Smooth muscle cell of the pulmonary artery (primary cell): ENCODE measurements at places on chromosomes 2 and 18. TPM values are rescaled to one million over a fixed set of nuclear protein-coding genes. Genes with fewer than 3 reads are reported as not detected.

Gene MBD1
- 56.7 and 65.5 TPM in 2 replicates for total RNA-seq

Gene MOGAT1
- total RNA-seq: not detected in 2 replicates

Gene ZSWIM2
- total RNA-seq: 0.07 and 0.10 TPM in 2 replicates

Gene GPR39
- 3.3 and 6.4 TPM in 2 replicates for total RNA-seq

Gene RGPD4
- total RNA-seq: under 0.01 TPM in 1 of 2 replicates, not detected in the other

Gene IL18RAP
- 0.07 TPM in 1 of 2 replicates, not detected in the other for total RNA-seq

Gene STON1
- total RNA-seq: 24.5 and 35.6 TPM in 2 replicates

Gene FSIP2
- 0.03 and 0.13 TPM in 2 replicates for total RNA-seq

Gene APLF
- total RNA-seq: 3.5 and 5.6 TPM in 2 replicates

Gene FLACC1
- 1.3 and 2.5 TPM in 2 replicates for total RNA-seq

Gene STAT4
- 0.56 and 5.4 TPM in 2 replicates for total RNA-seq

Gene CD226
- total RNA-seq: 0.46 and 0.69 TPM in 2 replicates

Gene ALK
- 0.07 TPM in 1 of 2 replicates, not detected in the other for total RNA-seq

Gene UGT1A8
- 0.17 TPM in 1 of 2 replicates, not detected in the other for total RNA-seq

Gene TMEM247
- total RNA-seq: not detected in 2 replicates

Gene LMAN1
- 218 and 319 TPM in 2 replicates for total RNA-seq

Gene FOSL2
- 65.6 and 84.3 TPM in 2 replicates for total RNA-seq

Gene SERPINB10
- total RNA-seq: not detected in 2 replicates

Gene PRKD3
- total RNA-seq: 45.5 and 71.9 TPM in 2 replicates

Gene ACKR3
- 1.2 and 9.2 TPM in 2 replicates for total RNA-seq

Gene GKN2
- not detected in 2 replicates for total RNA-seq

Gene BCS1L
- total RNA-seq: 21.4 and 28.5 TPM in 2 replicates

Gene CTAGE1
- total RNA-seq: 0.07 TPM in 1 of 2 replicates, not detected in the other

Gene MTCL1
- total RNA-seq: 22.6 and 86.5 TPM in 2 replicates

Gene STEAP3
- total RNA-seq: 18.4 and 19.9 TPM in 2 replicates

Gene FSHR
- not detected in 2 replicates for total RNA-seq

Gene SLC38A11
- total RNA-seq: 0.13 and 0.83 TPM in 2 replicates

Gene CYS1
- 1.6 and 2.6 TPM in 2 replicates for total RNA-seq

Gene WNT10A
- not detected in 2 replicates for total RNA-seq

Gene SERPINB7
- 0.07 and 0.46 TPM in 2 replicates for total RNA-seq
